ENCODE measurements at places on chromosomes 11 and 22.

- no peak for DNase-seq
These were observed 86.8 kb downstream of the BMAL1 start for GRCh38 chr11:13364388-13364787.

DNA sequence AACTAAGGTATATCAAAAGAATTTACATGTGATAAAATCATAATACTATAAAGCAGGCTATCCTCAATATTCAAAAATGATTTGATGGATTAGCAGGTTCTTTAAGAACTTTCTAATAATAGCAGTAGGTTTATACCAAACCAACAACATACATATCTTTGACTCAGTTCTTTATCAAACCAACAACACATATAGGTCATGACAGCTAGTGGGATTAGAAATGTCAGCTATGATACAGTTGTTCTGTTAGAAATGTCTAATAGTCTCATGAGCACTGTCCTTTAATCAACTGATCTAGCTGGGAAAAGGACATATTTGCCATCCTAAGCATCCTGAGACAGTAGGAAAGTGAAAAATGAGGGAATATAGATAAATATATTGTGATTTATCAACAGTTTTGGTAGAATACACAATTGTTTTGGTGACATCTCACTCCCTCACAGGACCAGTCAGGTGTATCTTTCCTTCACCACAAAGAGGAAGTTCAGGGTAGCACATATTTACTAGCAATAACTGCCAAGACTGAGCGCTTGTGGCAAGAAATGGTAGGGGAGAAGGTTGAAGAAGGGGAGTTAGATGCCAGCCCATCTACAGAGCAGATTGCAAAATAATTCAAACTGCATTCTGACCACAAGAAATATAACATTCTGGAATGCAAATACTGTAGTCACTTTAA, 90.8 kb upstream of the APOA1 start:
- DNase-seq = no peak

- no peak for DNase-seq
These were observed 53.0 kb downstream of the CTSC start for GRCh38 chr11:88284336-88285050.

- DNase-seq = no peak
These were observed 156.5 kb downstream of the CEP164 start for GRCh38 chr11:117484156-117484555.

DNA sequence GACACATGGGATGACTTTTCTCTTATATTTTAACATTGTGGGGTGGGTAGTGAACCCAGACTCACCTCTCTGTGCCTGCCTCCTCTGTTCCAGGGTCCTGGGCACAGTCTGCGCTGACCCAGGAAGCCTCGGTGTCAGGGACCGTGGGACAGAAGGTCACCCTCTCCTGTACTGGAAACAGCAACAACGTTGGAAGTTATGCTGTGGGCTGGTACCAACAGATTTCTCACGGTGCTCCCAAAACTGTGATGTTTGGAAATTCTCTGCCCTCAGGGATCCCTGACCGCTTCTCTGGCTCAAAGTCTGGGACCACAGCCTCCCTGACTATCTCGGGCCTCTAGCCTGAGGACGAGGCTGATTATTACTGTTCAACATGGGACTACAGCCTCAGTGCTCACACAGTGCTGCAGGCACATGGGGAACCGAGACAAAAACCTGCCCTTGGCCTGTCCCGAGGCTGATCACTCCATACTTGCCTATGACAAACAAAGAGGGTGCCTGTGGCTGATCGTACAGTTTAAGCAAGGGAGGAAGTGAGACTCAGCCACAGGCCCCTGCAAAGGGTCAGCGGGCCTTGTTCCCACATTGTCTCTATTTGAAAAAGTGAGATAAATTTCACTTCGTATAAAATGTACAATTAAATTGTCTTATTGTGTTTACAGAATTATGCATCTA, 43.7 kb upstream of the TOP3B start:
- no peak for DNase-seq

GRCh38 chr11:1461826-1462697, 24.5 kb downstream of the MOB2 start:
- DNase-seq = no peak

GRCh38 chr11:17652556-17652955, 66.8 kb upstream of the MYOD1 start:
- DNase-seq = no peak

- DNase-seq = no peak
These were observed 112.8 kb downstream of the FBXO7 start for GRCh38 chr22:32587449-32587848.

DNA sequence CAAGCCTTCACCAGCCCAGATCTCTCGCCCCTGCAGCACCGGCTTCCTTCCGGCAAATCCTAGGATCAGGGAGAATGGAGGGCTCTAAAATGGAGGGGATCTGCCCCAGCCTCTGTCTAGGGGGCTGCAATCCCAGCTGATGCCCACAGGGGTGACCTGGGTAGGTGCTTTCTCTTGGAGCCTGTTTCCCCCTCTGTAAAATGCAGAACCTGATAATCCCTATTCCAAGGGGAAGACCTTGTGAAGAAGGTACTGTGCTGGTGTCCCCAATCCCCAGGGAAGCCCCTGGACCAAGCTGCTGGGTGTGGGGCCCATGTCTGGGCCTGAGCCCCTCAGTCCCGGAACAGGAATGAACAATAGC, 2.8 kb downstream of the EMID1 start:
- DNase-seq = no peak

GRCh38 chr11:129861702-129862522, 33.5 kb downstream of the NFRKB start:
- DNase-seq = peak; percentile 93

DNA sequence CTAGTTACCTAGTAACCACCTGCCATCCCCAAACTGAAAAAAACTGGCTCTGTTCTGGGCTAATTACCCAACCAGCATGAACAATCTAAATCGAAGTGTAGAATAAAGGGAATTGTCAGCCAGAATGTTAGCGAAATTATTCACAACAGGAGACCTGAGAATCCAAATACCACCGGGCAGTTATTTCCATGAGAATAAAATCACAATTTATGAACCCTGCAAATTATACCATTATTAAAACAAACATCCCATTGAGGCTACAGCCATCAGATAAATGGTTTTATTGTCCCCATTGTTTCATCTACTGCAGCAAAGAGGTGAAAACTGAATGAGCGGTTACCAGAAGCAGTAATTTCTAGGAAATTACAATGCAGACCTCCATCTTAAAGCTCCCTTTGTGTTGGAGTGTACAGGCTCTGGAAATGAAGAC, 21.7 kb downstream of the FAM168A start:
- DNase-seq = no peak

- peak; percentile 95 for DNase-seq
These were observed 5.1 kb downstream of the MB start for GRCh38 chr22:35611891-35612576.

DNA sequence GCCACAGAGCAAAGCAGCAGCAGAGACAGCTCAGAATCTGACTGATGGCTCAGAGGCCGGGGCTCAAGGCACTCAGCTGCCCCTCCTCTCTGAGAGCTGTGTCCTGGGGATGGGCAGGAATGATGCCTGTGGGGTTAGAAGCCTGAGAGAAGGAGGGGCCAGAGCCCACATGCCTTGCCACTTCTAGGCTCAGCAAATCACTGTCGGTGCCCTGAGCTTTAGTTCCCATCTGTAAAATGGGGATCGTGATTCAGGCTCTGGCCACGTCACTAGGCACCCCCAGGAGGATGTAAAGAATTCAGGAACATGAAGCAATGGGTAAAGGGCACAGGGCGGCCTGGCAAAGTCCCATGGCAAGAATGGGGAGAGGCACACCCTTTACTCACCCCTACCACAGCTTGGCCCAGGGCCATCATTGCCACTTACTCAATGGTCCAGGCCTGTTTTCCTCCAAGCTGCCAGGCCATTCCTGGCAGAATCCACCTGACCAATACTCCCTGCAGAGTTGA, 3.4 kb upstream of the CDC42EP2 start:
- DNase-seq = no peak

DNA sequence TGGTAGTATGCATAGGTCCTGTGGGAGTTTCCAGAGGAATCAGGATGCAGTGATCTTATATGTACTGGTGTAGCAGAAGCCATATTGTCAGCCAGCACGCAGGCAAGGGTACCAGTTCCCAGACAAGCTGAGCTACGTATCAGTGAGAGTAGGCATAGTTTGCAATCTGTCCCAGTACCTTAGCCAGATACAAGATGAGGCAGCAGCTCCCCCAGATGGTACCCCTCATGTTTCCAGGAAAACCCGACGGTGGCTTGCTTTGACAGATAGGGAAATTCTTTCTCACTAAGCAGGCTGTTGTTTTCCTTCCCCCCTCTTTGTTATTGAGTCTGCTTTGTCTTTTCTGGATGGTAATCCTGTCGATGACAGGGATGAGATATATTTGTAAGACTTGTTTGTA, 109.7 kb upstream of the RRM1 start:
- no peak for DNase-seq

- no peak for DNase-seq
These were observed 3.6 kb downstream of the C11orf87 start for GRCh38 chr11:109425554-109425953.

GRCh38 chr11:68355471-68355870, 43.1 kb downstream of the LRP5 start:
- DNase-seq = no peak

DNA sequence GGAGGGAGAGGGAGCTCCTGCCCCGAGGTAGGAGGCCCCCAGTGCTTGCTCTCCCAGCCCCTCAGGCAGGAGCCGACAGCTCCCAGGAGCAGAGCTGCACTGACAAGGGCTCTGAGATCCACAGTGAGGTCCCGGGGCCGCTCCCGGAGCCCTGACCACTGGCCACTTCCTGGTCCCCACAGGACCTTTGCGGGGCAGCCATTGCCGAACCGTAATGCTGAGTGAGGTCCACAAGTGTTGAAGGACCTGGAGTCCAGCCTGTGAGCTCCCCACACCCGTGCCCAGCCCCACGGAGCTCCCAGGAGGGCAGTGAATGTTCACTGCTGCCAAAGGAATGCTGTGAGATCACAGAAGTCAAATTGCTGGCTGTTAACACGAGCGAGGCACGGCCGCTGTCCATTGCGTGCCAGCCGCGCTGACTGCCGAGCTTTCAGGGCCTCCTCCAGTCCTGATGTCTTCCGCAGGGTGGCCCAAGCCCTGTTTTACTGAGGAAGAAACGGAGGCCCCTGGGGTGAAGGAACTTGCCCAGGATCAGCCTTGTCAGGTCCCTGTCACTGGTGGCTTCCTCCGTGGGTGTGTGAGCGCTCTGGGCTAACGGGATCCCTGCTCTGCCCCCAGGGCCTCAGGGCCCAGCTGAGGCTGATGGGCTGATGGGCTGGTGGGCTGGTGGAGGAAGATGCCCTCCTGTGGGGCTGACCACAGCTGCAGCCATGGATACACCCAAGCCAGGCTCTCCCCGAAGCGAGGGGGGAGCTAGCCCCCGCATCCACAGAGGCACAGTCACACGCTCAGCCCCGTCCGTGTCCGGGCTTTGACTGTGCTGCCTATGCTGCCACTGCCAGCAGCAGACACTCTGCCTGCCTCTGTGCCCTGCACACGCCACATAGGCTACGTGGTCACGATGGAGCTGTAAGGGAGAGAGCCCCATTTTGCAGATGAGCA, 70.8 kb downstream of the WNT7B start:
- DNase-seq = no peak

DNA sequence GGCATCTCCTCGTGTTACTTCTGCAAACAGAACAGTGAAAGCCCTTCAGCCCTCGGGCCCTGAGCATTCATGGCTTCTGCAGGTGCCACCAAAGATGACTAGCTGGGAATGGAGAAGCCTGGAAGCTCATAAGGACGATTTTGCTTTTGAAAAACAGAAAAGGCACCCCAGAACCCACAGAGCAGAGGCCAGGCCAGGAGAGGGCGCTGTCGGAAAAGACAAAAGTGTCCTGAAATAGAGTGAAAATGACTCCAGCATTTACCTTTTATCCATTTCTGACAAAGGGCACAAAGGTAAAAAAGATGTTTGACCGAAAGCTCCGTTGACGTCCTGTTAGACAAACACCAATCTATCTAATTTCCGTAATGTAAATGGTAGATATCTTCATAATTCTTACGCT, 37.6 kb downstream of the ZNF195 start:
- no peak for DNase-seq

- DNase-seq = no peak
These were observed 17.2 kb downstream of the SLC5A4 start for GRCh38 chr22:32237906-32238305.

- DNase-seq = peak; percentile 90
These were observed 136.3 kb downstream of the PKNOX2 start for GRCh38 chr11:125300791-125301218.

DNA sequence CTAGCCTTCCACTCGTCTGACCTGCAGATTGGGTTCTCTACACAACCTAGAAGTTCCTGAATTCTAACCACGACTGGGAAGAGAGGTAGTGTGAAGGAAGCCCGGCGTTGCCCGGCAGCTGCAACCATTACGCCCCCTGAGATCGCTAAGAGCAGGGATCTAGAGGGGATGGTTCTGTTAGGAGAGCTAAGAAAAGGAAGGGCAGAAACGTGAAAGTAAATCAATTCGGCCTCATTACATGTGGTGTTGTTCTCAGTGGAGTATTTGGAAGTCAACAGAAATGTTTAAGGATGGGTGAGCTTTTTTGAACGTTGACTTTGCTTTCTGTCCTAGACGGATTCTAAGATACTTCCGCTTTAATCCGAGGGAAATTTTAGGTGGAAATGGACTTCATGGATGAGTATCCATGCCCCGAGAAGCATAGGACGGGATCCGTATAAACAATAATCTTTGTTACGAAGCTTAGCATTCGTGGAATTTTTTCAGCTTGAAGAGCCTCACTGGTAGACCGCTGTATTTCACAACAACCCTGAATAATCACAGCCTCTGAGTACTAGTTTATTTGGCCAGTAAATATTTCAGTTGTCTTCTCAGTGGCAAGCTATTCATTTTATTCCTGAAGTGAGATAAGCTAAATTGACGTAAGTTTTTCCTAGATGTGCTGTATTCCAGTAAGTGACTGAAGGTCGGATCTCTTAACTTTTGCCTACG, 629 bp downstream of the ATP5MG start:
- DNase-seq = no peak

- no peak for DNase-seq
These were observed 50.2 kb downstream of the LIF start for GRCh38 chr22:30196141-30196879.

- DNase-seq = no peak
These were observed 10.3 kb downstream of the MRGPRF start for GRCh38 chr11:69002570-69003231.

DNA sequence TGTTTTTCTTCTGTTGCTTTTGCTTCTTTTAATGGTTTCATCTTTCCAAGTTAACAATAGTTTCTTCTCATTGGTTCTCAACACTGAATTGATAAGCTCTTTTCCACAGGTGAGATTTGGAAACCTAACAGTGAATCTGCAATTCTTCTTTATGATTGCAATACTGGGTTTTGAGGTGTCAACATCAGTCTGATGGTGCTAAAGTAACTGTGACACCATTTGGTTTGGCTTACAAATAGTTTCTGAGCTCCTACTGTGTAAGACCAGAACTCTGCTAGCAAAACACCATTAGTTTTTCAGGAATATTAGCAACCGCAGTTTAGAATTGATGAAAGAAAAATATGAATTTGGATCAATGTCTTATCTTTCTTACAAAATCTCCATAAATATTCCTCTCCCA, 58.6 kb downstream of the MAML2 start:
- no peak for DNase-seq
